ENCODE measurements at places on chromosomes 11 and 22.

DNA sequence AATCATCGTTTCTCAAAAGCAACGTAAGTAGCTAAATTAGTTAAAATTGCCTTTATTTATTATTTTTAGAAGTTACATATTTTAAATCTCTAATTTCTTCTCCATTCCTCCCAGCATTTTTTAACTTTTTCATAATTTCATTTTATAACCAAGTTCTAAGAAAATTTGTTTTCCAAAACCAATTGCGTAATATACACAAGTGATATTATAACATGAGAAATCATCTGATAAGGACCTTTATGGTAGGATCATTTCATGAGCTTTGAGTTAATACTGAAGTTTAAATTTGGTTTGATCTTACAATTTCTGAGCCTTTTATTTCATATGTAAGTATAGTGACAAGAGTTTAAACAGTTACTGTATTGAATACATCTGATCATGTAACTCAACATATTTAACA lies 27.7 kb upstream of the CARD18 start:
- DNase-seq = no peak

DNA sequence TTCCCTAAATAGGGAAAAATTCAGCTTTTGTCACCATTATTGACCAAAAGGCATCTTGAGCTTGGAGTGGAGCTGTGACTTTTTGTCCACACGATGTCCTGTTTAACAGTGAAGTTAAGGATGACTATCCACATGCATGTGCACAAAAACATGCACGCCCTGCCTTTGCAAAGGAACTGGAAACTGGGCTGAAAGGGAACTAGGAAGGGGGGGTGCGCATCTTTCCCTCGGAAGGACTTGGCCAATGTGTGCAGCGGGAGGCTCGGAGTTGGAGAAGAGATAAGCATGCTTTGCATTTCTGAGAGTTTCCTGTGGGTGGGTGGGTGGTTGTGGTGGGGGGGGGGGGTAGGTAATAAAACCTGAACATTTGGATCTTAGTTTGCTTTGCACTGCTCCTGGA lies 411 bp upstream of the KIRREL3 start:
- no peak for DNase-seq

DNA sequence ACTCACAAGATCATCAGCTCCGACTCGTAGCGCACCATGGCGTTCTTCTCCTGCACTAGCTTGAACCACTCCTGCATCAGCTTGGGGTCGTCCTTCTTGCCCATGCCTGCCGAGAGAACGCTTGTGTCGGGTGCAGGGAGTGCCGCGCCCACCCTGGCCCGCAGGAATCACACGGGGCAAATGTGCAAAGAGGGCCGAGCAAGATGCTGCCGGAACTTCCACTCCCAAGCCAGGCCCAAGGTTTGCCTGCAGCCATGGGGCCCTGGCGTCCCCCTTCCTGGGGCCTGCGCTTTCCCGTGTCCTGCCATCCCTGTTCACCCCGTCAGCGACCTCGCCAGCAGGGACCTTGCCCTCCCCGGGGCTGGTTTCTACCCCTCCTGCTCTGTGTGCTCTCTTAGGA lies 16.9 kb upstream of the BID start:
- DNase-seq = no peak

GRCh38 chr22:44837481-44837880 lies 85.1 kb downstream of the ARHGAP8 start:
- no peak for DNase-seq

DNA sequence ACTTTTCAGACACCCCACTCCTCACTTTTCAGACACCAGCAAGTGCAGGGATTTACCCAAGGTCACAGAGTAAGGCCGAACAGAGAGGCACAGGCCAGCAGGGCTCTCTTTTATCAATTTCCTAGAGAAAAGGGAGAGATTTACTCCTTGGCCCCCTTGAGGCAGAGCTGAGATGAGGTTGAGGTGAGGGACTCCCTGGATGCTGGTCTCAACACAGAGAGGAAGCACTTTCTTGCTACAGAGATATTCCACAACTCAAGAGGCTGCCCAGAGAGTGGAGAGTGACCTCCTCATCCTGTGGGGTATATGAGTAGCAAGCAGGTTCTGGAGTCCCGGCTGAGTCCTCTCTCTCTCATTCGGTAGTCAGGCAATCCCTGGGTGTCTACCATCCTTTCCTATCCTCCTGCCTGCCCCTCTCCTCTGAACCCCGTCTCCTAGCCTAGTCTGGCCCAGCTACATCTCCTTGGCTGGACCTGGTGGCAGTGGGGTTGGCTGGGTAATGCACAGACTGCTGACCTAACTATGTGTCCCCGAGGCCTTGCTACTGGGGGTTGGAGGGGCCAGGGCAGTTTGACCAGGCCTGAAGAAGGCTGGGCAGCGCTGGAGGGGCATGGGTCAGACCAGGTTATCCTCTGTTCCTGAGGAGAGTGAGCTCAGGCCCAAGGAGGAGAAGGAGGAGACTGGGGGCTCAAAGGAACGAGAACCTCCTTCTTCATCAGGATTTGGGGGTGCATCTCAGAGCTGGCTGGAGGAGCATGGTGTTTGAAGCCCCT lies 1.8 kb upstream of the ARHGEF17 start:
- DNase-seq = no peak

DNA sequence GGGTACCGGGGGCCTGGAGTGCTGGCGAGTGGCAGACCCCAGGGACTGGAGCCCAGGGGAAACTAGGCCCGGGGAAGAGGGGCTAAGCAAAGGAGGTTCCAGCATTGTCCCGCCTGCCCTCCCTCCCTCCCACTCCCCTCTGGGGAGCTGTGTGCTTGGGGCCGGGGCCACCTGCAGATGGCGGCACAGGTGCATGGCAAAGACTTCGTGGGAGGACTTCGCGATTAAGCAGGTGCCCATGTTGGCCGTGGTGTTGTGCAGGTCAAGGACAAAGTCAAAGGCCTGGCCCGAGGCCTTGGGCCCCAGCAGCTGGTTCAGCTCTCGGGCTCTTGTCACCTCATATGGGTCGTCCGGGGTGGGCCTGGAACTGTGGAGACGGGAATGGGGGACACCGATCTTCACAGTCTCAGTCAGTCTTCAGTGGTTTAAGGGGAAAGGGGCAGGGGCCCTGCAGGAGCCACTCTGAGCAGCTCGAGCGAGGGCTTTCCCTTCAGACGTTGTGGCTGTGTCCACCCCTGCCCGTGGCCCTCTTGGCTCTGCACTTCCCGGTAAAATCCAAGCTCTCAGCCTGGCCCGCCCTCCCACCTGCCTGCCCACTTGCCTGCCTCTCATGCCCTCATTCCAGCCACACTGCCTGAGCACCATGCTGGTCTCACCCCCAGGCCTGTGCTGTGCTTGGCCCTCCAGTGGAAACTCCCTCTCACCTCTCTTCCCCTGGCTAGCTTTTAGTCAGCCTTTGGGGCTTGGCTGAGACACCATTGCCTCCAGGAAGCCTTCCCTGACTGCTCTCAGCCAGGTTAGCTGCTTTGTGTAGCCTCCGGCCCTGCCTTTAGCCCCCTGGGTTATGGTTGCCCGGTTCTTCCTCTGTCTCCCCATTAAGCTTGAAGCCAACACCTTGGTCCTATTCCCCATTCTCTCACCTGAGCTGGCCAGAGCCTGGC lies 4.7 kb downstream of the ACY3 start:
- no peak for DNase-seq

DNA sequence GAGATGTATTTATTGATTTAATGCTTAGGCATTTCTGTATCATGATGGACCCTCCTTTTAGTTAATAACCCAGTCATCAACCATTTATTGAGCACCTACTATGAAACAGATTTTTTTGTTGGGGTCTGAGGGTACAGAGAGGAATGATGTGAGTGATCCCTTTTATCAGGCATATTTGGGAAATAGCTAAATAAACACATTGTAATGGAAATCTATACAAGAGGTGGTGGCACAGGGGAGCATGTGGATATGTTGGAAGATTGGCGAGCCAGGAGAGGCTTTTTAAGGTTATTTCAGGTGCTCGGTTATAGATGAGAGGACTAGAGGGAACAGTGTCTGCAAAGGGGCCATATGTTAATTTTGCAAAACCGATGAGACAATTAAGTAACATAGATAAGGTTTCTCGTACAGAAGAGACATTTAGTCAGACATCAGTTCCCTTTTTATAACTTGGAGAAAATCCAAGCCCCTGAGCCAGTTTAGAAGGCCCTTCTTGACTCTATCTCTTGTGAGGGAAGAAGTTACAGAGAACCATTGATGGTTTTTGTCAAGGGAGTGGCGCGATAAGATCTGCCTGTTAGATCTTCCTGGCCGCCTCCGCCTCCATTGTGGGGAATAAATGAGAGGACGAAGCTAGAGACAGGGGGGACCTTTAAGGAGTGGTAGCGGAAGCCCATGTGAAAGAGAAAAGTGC lies 2.0 kb downstream of the ATXN10 start:
- DNase-seq = no peak

Data from fibroblast of the conjunctiva (primary cell).